ENCODE measurements at places on chromosomes 13 and 19. TPM values are rescaled to one million over a fixed set of nuclear protein-coding genes. Genes with fewer than 3 reads are reported as not detected.

- DNase-seq, result no peak
These were observed 852 bp downstream of the SCEL start for GRCh38 chr13:77536358-77536757.

The ACP4 gene
- not detected for total RNA-seq

DNA sequence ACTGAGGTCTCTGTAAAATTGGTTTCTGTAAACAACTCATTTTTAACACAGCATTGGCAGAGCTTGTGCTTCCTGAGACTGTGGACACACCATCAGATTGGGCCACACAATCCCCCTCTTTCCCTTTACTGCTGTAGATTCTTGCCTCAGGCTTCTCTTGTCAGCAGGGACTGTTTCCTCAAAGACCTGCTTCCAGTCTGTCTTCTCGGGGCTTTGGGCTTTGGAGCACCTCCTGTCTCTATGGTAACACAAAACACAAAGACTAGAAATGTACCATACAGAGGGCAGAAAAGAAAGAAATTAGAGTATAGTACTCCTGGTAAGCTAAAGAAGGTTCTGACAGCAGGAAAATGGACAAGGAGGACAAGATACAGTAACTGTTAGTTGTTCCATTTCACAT is 484.5 kb downstream of the DIAPH3 start:
- DNase-seq, result no peak

The ANGPTL8 gene
- total RNA-seq, result not detected

The SPRED3 gene
- 12.0 TPM for total RNA-seq

- no peak for DNase-seq
These were observed 5.7 kb upstream of the CEACAM18 start for GRCh38 chr19:51472607-51473006.

The CLDN10 gene
- 1.8 TPM for total RNA-seq

DNA sequence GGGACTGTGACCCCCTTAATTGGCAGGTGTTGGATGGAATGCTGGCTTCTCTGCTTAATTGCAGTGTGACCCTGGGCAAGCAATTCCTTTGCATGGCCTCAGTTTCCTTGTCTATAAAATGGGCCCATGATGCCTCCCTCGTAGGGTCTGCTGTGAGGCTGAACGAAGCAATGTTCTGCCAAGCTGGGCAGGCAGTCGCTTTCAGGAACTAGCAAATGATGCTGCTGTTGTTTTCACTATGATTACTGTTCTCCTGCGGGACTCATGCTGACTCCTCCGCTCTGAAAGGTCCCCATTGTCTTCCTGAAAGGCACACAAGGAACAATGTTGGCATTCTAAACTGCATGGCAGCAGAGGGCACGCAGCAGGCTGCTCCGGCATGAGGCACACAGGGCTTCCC is 6.8 kb downstream of the BICRA start:
- no peak for DNase-seq

The ZNF90 gene
- total RNA-seq, result 27.3 TPM

The VSIG10L gene
- 3.5 TPM for total RNA-seq

DNA sequence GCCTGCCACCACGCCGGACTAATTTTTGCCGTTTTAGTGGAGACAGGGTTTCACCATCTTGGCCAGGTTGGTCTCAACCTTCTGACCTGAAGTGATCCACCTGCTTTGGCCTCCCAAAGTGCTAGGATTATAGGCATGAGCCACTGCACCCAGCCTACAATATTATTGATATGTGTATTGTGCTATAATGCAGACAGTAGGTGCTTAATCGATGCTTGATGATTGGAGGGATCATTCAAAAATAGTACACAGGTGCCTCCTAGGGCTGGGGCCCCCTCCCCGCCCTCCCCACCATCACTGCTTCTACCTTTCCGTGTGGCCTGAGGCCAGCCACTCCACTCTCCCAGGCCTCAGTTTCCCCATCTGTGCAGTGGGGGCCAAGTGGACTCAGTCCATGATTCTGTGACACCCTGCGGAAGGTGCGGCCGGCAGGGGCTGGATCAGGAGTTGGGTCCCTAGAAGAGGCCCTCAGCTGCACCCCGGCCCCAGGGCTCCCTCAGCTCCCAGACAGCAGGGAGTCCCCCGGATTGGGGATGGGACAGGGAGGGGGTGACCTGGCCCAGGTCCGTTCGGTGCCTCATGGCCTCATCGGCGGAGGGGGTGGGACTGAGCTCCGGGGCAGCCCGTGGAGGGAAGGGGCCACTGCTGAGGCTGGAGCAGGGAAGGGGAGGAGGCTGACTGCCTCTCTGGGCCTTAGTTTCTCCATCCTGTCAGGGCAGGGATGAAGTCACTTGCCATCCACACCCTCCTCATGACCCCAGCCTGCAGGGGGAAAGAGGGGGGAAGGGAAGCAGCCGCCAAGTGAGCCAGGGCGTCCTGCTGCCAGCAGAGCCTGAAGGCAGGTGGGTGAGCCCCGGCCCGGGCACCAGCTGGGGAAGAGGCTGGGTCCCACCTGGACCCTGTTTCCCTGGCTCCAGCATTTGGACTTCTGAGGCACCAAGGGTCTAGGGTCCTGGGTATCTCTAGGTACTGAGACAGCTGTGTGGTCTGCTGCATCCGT is 1.2 kb downstream of the ADAMTSL5 start:
- no peak for DNase-seq

The ZNF681 gene
- total RNA-seq, result 11.5 TPM

- no peak for DNase-seq
These were observed 199.9 kb downstream of the LACC1 start for GRCh38 chr13:44079413-44080205.

- DNase-seq, result no peak
These were observed 42.4 kb downstream of the UQCRFS1 start for GRCh38 chr19:29170554-29170953.

GRCh38 chr13:29131881-29132668 is 311.9 kb downstream of the MTUS2 start:
- no peak for DNase-seq

All from neural crest cell (in vitro differentiated cells).